ENCODE measurements at places on chromosomes 2 and 18.

GRCh38 chr18:75176849-75177248 lies 32.1 kb downstream of the PTGR3 start:
- no peak for DNase-seq

- no peak for DNase-seq
These were observed 29.5 kb downstream of the TTC32 start for GRCh38 chr2:19872302-19872701.

GRCh38 chr2:219748671-219749570 lies 121.5 kb downstream of the SLC4A3 start:
- no peak for DNase-seq

DNA sequence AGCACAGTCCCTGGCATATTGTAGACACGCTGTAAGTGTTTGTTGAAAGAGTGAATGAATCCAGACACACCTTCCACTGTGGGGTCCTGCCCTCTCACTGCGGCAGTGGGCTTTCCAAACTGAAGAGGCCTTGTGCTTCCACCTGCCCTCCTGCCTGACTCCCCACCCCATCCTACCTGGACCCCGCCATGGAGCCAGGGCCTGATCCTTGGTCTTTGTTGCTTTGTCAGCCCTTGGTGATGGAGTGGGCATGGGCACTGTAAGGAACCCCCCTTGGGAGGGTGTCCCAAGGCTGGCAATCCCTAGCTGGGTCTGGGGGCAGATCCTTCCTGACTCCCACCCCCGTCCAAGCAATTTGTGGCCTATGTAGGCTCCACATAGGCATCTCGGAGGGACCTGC lies 33.1 kb downstream of the KLHL29 start:
- DNase-seq, result no peak

DNA sequence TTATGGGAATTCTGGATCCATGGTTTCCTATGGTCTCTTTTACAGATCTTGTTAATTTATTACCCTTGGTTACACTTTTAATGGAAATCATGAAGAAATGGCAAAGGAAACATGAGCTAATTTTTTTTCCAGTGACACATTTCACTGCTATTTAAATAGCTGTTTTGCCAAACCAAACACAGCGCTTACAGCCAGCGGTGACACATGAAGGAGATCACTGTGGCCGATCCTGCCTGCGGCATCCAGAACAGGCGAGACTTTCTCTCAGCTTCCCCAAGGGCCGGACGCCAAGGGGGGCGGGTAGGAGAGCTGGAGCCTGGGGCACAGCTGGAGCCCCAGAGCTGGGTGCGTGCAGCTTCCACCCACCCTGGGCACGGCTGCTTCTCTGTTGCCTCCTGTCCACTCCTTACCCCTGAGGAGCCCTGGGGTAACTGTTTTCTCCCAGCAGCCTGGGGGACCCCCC lies 81.4 kb upstream of the PKDCC start:
- no peak for DNase-seq

- no peak for DNase-seq
These were observed 13.0 kb downstream of the FER1L5 start for GRCh38 chr2:96655526-96655925.

- no peak for DNase-seq
These were observed 42.1 kb downstream of the TMEM200C start for GRCh38 chr18:5853253-5853652.

GRCh38 chr2:215772634-215773563 lies 240.5 kb downstream of the MREG start:
- DNase-seq, result no peak

- no peak for DNase-seq
These were observed 8.8 kb downstream of the IWS1 start for GRCh38 chr2:127517465-127517864.

DNA sequence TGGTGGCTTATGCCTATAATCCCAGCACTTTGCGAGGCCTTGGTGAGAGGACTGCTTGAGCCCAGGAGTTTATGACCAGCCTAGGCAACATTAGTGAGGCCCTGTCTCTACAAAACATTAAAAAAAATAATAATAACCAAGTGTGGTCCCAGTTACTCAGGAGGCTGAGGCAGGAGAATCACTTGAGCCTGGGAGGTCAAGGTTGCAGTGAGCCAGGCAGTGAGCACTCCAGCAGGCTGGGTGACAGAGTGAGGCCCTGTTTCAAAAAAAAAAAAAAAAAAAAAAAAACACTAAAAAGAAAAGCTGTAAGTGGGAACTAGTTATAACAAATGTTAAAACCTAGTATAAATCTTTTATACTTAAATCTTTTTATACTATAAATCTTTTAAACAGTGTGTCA lies 146.2 kb upstream of the ITGA4 start:
- no peak for DNase-seq

- no peak for DNase-seq
These were observed 109.2 kb downstream of the SCN2A start for GRCh38 chr2:165348441-165348840.

- DNase-seq, result no peak
These were observed 293.0 kb downstream of the RDH14 start for GRCh38 chr2:18267501-18267900.

DNA sequence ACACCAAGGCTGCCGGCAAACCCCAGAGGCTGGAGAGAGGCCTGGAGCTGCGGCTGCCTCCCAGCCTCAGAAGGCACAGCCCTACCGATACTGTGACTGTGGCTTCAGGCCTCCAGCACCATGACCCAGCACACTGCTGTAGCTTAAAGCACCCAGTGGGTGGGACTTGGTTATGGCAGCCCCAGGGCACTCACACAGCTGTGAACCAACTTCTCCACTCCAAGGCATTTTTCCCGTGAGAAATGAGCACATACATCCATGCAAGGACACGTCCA lies 199.5 kb downstream of the NDUFA10 start:
- no peak for DNase-seq

- DNase-seq, result no peak
These were observed 314.0 kb upstream of the ID2 start for GRCh38 chr2:8367833-8368232.

GRCh38 chr18:3675446-3675845 lies 225.5 kb downstream of the TGIF1 start:
- DNase-seq, result no peak

- DNase-seq, result no peak
These were observed 362.2 kb downstream of the RAD51AP2 start for GRCh38 chr2:17156086-17156485.

- no peak for DNase-seq
These were observed 11.2 kb downstream of the FAP start for GRCh38 chr2:162232027-162232426.

DNA sequence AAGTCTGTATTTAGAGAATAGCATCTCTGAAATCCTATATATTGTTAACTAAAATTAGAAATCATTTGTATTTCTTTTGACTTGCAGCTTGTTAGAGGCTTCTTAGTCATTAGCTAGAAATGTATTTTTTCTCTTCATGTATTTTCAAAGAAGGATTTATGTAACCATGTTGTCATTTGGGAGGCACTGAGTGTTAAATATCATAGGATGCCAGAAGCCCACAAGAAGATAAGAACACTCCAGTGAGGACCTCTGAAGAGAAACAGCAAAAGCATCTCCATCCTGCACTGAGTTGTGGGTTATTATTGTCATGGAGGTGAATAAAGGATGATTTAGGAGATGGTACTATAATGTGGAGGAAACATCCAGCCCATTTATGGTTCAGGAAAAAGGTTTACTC lies 93.5 kb downstream of the UBE2E3 start:
- DNase-seq, result no peak

DNA sequence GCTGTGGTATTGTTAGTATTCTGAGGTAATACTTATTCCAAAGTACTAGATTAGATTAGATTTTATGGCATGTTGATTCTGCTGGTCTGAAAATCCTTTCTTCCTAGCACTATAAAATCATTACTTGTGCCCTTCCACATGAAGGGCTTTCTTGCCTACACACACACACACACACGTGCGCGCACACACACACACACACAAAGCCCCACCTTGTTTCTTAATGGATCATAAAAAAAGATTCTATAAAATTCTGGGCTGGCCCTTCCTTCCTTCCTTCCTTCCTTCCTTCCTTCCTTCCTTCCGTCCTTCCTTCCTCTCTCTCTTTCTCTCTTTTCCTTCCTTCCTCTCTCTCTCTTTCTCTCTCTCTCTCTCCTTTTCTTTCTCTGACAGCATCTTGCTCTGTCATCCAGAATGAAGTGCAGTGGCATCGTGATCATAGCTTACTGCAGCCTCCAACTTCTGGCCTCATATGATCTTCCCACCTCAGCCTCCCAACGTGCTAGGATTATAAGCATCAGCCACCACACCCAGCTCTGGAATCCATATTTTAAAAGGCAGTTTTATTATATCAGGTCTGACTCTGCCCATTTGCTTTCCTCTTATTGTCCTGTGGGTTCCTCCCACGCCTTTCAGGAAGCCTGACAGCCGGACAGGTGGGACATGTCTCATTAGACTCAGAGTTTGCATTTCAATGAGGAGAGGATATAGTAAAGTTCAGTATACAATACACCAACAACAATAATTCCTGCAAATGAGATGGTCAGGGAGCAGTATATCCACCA lies 321.1 kb downstream of the PIK3C3 start:
- DNase-seq, result no peak

- no peak for DNase-seq
These were observed 11.9 kb downstream of the MSH2 start for GRCh38 chr2:47414682-47415458.

DNA sequence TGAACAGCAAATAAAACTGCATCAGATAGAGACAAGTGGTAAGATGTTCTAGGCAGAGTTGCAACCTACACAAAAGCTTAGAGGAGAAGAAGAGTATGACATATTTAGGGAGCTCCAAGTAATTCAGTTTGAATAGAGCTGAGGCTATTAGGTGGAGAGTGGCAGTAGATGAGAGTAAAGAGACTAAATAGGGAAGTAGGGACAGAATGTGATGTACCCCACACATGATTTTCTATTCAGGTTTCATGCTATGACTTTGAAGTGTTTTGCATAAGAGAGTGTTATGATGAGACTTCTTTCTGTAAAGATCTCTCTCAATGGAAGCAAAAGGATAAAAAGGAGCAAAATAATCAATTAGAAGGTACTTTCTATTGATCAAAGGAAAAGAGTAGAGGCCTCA lies 206.8 kb upstream of the ERBB4 start:
- no peak for DNase-seq

DNA sequence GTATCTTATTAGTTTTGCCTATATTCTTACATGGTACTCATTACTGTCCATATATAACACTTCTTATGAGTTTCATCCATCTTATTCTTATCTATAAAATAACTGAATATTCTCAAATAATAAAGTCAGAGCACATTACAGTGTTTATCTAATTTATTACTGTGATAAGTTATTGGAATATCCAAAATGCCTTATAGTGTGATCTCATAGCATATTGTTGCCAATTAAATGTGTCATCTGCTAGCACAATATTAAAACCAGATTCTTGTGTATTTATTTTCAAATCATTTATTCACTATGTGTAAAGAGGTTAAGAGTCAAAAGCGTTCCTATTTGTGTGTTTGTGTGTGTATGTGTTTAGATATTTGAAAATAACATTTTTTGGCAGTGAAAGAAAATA lies 151.9 kb downstream of the WDR7 start:
- DNase-seq, result no peak

- DNase-seq, result no peak
These were observed 60.6 kb upstream of the CUL3 start for GRCh38 chr2:224645722-224646121.

GRCh38 chr2:105788670-105789290 lies 44.1 kb downstream of the NCK2 start:
- no peak for DNase-seq

- DNase-seq, result no peak
These were observed 1.7 kb upstream of the ESCO1 start for GRCh38 chr18:21602299-21602587.

DNA sequence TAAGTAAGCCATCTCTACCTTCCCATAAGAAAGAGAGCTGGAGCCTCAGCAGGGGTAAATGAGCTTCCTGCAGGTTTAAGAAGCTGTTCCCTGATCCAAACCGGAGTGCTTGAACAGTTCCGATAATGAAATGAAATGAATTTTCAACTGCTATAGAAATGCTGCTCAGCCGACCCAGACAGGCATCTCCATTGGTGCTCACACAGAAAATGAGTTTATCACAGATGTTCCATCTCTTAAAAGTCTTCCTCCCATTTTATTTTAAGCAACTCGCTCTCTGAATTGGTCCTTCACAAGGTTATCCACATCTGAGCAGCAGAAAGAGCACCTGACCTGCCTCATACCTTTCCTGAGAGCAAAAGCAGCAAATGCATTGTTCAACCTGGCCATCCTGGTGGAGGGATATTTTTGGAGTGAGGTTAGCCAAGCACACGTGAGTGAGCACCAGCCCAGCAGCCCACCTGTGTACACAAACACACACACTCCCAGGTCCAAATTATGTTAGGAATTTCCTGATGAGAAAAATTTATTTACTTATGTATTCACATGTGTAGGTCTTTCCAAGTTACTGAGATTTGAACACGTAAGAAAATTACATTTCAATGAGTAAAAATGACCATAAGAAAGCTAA lies 42.2 kb upstream of the CCDC68 start:
- no peak for DNase-seq

- no peak for DNase-seq
These were observed 39.5 kb upstream of the DYNAP start for GRCh38 chr18:54551590-54551989.

GRCh38 chr2:208711598-208711997 lies 305.0 kb downstream of the PTH2R start:
- DNase-seq, result no peak

DNA sequence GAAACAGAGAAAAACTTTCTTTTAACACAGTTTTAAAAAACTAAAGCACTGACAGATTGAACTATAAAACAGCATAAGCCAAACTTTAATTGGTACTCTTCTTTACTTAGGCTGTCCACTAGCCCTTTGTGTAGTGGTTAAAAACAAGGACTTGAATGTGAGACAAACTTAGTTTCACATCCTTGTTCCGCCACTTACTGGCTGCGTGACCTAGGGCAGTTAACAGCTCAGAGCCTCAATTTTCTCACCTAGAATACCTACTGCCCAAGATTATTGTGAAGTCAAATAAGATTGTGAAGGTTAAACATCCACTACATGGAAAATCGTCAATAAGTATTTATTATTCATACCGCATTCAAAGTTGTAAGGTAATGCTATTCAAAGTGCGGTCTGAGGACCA lies 2.0 kb downstream of the WDR35 start:
- no peak for DNase-seq

DNA sequence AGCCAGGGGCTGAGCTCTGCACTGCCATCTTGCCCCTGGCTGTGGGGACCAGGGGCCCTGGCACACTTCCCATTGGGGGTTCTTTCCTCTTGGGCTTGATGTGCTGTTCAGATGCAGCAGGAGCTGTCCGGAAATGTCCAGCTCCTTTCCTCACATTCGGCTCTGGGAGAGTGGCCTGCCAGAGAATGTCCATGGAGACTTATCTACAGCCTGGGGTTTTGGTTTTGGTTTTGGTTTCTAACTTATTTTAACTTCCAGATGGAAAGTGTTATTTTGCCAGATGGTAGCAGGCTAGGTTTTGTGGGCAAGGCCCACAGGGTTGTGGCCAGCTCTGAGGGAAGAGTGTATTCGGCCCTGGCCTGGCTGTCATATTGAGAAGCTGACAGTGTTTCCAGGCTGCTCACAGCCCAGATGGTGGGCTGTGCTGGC lies 177.3 kb downstream of the ANKRD30B start:
- DNase-seq, result no peak

GRCh38 chr18:10530002-10530401 lies 4.2 kb downstream of the NAPG start:
- DNase-seq, result no peak

All from effector memory CD8-positive, alpha-beta T cell (primary cell).